SK-N-SH (cell line): ENCODE measurements at places on chromosomes 1 and 21. TPM values are rescaled to one million over a fixed set of nuclear protein-coding genes. Genes with fewer than 3 reads are reported as not detected.

Gene CD1D
- polyA plus RNA-seq, result not detected in 2 replicates

Gene MX2
- polyA plus RNA-seq, result 0.06 and 0.08 TPM in 2 replicates

Gene LCE2A
- not detected in 2 replicates for polyA plus RNA-seq

Gene OLFM3
- 0.03 TPM in 1 of 2 replicates, not detected in the other for polyA plus RNA-seq

Gene TTC13
- polyA plus RNA-seq, result 5.5 and 8.4 TPM in 2 replicates

Gene SERTAD4
- 2.6 and 2.9 TPM in 2 replicates for polyA plus RNA-seq

Gene UBE2U
- not detected in 2 replicates for polyA plus RNA-seq

Gene KRTAP7-1
- not detected in 2 replicates for polyA plus RNA-seq

Gene OR10J1
- not detected in 2 replicates for polyA plus RNA-seq

Gene ACOT11
- polyA plus RNA-seq, result 6.9 and 7.2 TPM in 2 replicates

Gene PTGS2
- polyA plus RNA-seq, result 5.9 and 6.3 TPM in 2 replicates

Gene GOLT1A
- polyA plus RNA-seq, result not detected in 2 replicates

Gene FBXO2
- 17.0 and 21.7 TPM in 2 replicates for polyA plus RNA-seq

Gene CD101
- polyA plus RNA-seq, result 0.08 and 0.16 TPM in 2 replicates

Gene C4BPA
- not detected in 2 replicates for polyA plus RNA-seq

Gene SASS6
- 0.48 and 0.58 TPM in 2 replicates for polyA plus RNA-seq

Gene DISP1
- 4.4 and 5.9 TPM in 2 replicates for polyA plus RNA-seq

Gene PPM1J
- polyA plus RNA-seq, result 5.3 and 6.7 TPM in 2 replicates

Gene ASPM
- polyA plus RNA-seq, result 3.0 and 3.3 TPM in 2 replicates

Gene TIE1
- 0.81 and 1.6 TPM in 2 replicates for polyA plus RNA-seq

Gene C1orf115
- 4.0 and 4.2 TPM in 2 replicates for polyA plus RNA-seq

Gene LAX1
- polyA plus RNA-seq, result 0.03 and 0.08 TPM in 2 replicates

Gene VWA1
- 5.3 and 7.4 TPM in 2 replicates for polyA plus RNA-seq

Gene NMNAT1
- 7.0 and 8.7 TPM in 2 replicates for polyA plus RNA-seq

Gene KMO
- not detected in 2 replicates for polyA plus RNA-seq
